Stimulated activated CD4-positive, alpha-beta T cell treated with anti-CD3 and anti-CD28 coated beads, TNF-alpha, amount 100 ng/mL, for 1 hour (primary cell): ENCODE measurements at places on chromosomes 11 and 22.
A peak's percentile ranks its signal among the peaks of the same experiment; 100 is the strongest.

DNA sequence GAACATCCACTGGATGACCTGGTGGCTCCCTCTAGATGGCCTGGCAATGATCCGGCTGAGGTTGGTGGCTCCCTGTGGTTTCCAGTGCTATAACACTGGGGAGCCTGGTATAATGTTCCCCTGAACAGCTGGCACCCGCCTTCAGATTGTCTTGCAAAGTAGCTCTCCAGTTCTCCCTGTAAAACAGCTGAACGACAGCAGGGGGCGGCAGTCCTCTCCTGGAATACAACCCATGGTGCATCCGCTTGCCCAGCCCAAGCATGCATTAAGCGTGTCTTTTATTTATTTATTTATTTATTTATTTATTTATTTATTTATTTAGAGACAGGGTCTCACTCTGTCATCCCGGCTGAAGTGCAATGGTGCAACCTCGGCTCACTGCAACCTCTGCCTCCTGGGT lies 258.9 kb downstream of the BUD13 start:
- DNase-seq, result no peak

- no peak for DNase-seq
Measured at GRCh38 chr11:134276396-134277182, 410 bp downstream of the GLB1L3 start.

DNA sequence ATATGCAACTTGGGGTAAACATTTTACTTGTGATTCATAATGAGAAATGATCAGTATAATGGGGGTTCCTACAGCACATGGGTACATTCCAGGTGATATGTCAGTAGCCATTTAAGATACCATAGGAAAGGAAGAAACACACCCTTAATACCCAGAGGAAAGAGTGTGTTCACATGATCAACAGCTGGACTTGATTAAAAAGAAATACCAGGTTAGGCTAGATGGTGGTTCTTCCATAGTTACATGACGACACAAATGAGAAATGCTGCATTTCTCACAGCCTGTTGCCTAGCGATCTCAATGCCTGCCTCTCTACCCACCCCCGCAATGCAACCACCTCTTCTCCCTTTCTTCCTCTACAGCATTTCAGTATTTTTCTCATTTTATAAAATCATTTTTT lies 96.8 kb downstream of the TTC28 start:
- no peak for DNase-seq

GRCh38 chr22:31584804-31585160 lies 77.2 kb downstream of the PISD start:
- DNase-seq, result no peak

- no peak for DNase-seq
Measured at GRCh38 chr22:23509571-23510302, 70.4 kb downstream of the IGLL1 start.

DNA sequence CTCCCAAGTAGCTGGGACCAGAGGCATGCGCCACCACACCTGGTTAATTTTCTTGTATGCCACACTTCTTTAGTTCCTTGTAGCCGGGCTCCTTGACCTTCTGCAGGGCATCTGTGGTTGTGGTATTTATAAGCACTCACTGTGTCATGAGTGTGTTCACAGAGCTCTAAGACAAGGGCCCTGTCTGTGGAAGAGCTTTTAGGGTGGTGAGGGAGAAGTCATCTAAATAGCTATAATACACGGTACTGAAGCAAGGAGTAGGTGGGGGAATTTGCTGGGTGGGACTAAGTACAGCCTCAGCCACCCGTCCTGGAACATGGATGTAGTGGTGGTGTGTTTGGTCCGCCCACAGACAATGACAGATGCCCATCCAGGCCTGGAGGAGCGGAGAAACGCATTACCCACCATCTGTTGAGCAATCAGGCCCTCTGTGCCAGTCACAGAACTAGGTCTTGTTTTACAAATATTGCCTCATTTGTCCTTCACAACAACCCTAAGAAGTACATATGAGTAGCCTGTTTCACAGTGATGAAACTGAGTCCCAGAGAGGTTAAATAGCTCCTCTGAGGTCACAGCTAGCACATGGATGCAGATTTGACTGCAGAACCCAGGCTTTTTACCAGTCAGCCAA lies 10.1 kb downstream of the ACO2 start:
- no peak for DNase-seq

- DNase-seq, result no peak
Measured at GRCh38 chr11:113134626-113135025, 173.4 kb downstream of the NCAM1 start.

DNA sequence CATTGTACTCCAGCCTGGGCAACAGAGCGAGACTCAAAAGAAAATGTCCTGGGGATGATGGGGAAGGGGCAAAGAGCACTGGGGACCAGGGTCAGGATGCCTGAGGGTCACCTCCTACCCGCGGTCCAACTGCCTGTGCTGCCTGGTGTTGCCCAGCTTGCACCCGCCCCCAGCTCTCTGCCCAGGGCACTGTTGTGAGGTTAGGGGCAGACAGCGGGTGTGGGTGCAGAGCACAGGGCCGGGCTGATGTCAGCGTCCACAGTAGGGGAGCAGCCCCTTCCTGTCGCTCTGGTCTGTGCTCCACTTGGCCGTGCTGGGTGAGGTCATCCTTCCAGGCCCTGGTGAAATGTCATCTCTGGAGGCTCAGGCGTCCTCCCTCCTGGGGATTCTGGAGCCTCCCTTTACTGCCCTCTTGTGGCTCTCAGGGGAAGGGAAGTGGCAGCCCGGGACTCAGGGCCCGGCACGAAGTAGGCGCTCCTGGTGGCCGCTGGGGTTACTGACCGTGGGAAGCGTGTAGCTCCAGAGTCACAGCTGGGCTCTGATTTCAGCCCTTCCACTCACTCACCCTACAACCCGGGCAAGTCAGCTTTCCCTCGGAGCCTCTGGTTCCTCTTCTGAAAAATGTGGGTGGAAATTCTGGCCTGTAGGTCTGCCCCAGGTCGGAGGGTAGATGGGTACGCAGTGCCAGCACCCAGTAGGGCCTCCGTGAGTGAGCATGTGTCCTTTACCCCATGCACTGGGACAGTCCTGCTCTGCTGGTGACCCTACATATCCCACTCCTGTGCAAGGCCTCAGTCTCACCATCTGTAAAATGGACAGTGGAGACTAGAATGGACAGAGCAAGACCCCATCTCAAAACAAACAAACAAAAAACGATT lies 17.3 kb upstream of the PRR5 start:
- DNase-seq, result peak; percentile 61

GRCh38 chr11:44780940-44781631 lies 54.3 kb downstream of the TSPAN18 start:
- DNase-seq, result no peak

GRCh38 chr22:42717197-42717928 lies 3.3 kb downstream of the A4GALT start:
- DNase-seq, result no peak

GRCh38 chr11:78855116-78855515 lies 280.5 kb upstream of the NARS2 start:
- no peak for DNase-seq

DNA sequence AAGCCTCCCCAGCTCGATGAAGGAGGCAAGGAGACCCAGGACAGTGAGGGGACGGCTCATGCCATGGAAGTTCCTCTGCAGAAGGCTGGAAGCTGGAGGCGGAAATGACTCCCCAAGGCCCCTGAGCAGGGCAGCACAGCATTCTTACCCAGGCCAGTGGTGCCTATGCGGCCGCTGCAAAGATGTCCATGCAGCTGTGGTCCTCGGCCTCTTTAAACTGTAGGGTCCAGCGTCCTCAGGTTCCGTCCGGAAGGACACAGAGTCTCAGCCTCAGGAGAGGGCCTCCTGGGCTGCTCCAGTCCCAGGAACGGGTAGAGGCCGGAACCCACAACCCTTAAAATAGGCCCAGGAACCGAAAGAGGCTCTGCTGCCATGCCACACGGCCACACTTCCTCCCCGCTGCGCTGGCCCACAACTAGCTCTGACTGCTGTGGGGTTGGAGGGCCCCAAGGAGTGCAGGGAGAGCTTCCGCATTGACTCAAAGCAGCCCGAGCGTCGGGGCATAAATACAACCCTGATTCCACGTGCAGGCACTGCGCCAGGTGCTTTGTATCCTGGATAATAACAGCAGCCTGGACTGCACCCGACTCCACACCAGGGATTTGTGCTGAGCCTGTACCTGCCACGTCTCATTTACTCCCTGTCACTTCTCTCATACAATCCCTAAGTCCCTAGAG lies 5.5 kb downstream of the KIAA0930 start:
- DNase-seq, result no peak

- no peak for DNase-seq
Measured at GRCh38 chr11:123363556-123363955, 66.5 kb upstream of the GRAMD1B start.
